NCI-H69 (cell line): ENCODE measurements at places on chromosomes 7 and 10.

GRCh38 chr7:155829796-155830470, 17.7 kb upstream of the SHH start:
- no peak for DNase-seq

- no peak for DNase-seq
These were observed 546.7 kb upstream of the ADARB2 start for GRCh38 chr10:2284071-2284470.

DNA sequence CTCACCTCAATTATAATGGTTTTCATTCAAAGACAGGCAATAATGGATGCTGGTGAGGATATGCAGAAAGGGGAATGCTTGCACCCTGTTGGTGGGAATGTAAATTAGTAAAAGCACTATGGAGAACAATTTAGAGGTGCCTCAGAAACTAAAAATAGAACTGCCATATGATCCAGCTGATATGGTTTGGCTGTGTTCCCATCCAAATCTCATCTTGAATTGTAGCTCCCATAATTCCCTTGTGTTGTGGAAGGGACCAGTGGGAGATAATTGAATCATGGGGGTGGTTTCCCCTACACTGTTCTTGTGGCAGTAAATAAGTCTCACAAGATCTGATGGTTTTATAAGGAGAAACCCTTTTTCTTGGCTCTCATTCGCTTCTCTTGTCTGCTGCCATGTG, 87.7 kb downstream of the TES start:
- DNase-seq, result no peak

- DNase-seq, result peak; percentile 36
These were observed 5.6 kb downstream of the RAPGEF5 start for GRCh38 chr7:22351329-22351692.

GRCh38 chr10:43123361-43124093, 14.7 kb upstream of the CSGALNACT2 start:
- DNase-seq, result peak; percentile 10

GRCh38 chr7:120170834-120171233, 102.1 kb upstream of the KCND2 start:
- DNase-seq, result no peak

GRCh38 chr7:105136221-105136620, 122.2 kb downstream of the KMT2E start:
- no peak for DNase-seq

DNA sequence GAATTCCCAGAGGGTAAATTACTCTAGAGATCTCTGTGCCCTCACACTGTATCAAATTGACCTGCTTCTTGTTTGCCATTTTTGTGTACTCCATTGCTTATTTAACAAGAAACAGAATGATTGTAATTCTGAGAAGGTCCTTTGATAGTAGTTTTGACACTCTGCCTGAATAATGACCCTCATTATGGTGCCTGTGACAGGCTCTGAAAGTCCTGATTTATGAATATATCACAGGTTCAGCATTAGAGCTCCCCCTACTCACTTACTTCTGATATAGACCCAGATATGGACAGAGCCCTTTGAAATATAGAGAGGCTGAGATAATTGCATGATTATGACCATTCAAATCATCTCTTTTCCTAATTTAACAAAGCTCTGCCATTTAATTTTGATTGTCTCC, 465.2 kb downstream of the MDFIC start:
- DNase-seq, result peak; percentile 99

DNA sequence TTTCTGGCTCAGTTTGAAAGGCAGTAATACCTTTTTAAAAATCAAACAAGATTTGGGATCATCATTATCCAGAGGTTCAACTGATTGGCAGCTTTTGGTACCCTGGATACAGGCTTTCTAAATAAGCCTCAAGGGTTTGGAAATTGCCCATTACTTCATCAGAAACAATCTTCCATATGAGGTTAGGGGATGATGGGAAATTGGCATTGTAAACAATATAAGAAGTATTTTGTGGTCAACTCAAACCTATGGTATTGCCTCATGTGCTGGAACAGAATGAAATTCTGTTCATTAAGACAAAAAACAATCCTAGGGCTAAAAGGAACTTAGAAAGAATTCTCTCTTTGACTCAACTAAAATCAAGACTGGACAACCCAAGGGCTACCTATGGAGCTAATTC, 92.6 kb upstream of the HECTD2 start:
- DNase-seq, result no peak

GRCh38 chr10:130933008-130933390, 378.5 kb downstream of the TCERG1L start:
- no peak for DNase-seq

- no peak for DNase-seq
These were observed 27.0 kb downstream of the ADRB1 start for GRCh38 chr10:114070710-114071109.

- DNase-seq, result peak; percentile 26
These were observed 10.3 kb downstream of the PODXL start for GRCh38 chr7:131546126-131546525.

DNA sequence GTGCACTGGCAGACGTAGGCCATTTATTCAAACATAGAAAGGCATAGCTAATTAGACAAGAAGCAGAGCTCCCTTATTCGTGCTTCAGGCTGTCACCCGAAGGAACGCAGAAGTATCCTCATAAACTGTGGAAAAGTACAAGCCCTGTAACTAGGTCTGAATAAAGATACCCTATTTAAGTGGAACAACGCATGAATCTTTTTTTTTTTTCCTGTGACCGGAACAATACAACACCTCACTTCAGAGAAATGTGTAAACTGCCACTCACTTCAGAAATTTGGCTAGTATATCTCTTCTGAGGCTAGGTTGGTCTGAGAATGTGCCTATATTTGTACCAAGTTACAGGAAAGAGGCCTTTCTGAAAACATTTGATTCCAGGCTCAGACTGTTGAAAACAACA, 8.0 kb upstream of the CSTF2T start:
- DNase-seq, result no peak

DNA sequence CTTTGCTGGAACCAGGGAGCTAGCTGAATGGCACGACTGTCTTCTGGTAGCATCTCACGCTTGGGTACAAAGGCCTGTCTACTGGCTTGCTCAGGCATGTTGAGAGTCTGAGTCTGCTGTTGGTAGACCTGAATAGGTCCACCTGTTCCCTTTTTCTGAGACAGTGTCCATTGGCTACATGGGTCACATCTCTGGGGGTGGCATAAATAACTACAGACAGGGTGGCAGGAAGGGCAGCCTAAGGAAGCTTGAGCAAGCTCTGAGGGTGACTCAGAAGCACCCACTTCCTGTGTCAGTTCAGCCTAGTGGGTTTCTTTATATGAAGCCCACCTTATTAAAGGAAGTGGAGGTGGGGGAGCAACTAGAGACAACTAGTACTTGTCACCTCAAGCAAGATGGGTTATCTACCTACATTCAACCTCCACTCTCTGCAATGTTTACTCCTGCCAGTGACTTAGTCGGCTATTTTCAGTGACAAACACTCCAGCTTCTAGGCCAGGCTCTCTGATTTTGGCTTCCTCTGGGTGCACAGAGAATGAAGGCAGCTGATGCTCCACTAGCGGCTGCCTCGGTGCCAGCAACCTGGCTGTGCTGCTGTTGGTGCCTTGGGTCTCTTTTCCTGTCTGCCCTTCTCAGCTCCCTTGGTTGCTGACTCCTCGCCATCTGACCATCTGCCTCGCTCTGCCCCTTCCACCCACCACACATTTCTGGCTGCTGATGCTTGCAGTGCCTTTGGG, 5.7 kb upstream of the ZYX start:
- no peak for DNase-seq

GRCh38 chr10:92242910-92243671, 47.8 kb downstream of the CPEB3 start:
- DNase-seq, result peak; percentile 87

DNA sequence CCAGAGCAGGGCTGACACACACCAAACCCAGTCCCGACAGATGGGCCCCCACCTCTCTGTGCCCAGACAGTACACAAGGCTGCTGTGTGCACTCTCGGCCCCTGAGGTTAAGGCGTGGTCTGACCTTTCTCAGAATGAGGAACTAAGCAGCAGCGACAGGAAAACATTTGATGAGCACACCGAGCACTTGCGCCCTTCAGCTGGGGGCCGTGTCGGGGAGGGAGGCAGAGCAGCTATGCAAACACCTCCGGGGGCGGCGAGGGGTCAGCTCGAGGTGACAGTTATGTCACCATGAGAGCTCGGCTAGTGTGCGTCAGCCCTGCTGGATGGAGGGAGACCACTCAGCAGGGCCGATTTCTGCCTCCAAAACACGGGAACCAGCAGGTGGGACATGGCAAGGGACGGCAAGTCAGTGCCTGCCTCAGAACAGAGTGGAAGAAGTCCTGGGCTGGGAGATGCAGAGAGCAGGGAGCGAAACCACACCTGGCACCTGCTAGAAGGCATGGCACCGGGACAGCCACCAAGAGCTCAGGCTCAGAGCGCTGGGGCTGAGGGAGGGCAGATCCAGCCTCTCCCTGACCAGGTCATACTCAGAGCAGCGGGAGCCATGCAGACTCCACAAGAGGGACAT, 57.4 kb downstream of the CHST15 start:
- DNase-seq, result no peak

DNA sequence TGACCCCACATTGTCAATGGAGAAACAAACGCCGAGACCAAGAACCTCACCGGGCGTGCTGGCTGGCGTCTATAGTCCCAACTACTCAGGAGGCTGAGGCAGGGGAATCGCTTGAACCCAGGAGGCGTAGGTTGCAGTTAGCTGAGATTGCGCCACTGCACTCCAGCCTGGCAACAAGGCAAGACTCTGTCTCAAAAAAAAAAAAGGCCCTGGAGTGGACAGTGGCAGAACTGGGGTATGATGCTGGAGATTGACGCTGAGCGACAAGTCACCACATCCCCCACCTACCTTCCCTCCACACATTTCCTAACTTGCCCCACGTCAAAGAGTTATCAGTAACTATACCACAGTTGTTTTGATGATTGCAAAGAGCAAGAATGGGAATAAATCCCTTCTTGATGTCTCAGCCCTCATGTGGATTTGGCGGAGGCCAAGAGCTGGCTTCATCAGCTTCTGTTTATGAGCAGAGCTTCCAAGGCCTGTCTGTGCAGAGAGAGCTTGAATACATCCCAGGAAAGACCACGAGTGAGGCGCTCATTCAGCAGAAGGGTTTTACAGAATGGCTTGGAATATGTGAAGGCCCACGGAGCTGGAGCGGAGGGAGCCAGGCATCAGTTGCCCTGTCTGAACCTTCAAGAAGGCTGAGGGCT, 28.0 kb upstream of the TNS3 start:
- DNase-seq, result no peak

GRCh38 chr10:128000471-128001362, 93.8 kb downstream of the PTPRE start:
- DNase-seq, result no peak

- DNase-seq, result peak; percentile 51
These were observed 256.3 kb upstream of the MINDY3 start for GRCh38 chr10:16116404-16117304.

GRCh38 chr10:29757551-29758297, 123.0 kb upstream of the SVIL start:
- no peak for DNase-seq

- DNase-seq, result no peak
These were observed 352.7 kb downstream of the DNAJB6 start for GRCh38 chr7:157689269-157690057.

GRCh38 chr7:93185303-93186027, 37.3 kb upstream of the SAMD9L start:
- DNase-seq, result no peak

- DNase-seq, result peak; percentile 18
These were observed 99.8 kb downstream of the PTN start for GRCh38 chr7:137243741-137244140.

- DNase-seq, result no peak
These were observed 134.7 kb downstream of the PFKFB3 start for GRCh38 chr10:6337382-6337781.

DNA sequence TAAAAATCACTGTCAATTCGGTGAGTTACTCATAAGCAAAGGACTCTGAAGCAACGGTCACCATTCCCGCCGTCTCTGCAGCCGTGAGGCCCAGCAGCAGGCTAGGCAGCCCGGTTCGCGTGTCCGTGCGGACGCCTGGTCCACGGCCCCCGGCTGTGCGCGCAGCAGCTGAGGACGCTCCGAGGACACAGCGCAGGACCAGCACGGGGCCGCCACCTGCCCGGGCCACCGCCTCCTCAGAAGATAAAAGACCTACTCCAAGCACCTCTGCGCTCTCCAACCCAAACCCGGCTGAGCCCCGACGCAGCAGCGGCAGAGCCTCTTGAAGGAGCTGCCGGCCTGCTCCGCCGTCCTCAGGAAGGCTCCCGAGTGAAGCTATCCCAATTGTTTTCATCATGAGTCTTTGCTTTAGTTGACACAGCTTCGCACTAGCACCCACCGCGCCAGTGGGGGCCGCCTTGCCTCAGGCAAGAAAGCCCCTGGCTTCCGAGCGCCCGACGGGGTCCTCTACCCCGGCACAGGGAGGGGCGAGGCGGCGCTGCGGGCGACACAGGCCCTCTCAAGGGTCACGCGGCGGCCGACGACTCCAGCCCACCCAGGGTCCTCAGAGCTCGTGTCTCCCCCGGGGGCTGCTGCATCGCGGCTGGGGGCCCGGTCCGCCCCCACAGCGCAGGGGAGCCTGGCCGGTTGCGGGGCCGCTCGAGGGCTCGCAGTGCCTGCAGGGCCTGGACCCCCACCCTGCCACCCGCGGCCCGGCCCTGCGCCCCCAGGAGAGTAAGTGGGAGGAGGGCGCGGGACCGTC, 16.9 kb upstream of the GPR146 start:
- peak; percentile 49 for DNase-seq

DNA sequence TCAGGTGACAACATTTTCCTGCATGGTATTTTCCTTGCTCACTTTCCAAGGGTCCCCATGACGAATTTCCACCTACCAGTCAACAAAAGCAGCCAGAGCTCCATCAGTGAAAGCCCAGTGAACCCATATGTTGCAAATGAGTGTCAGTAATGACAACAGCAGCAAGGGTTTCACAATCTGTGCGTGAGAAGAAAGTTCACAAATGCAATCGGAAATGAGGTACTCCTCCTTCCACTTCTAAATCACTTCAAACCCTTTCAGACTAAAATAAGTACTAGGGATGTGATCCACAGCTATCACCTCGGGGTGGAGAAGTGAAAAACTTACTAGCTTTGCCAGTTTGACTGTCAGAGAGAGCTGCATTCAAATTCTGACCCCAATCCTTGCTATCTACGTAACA, 55.6 kb upstream of the BET1 start:
- DNase-seq, result peak; percentile 25

- no peak for DNase-seq
These were observed 309.9 kb upstream of the IGFBP3 start for GRCh38 chr7:46230990-46231305.

- DNase-seq, result no peak
These were observed 59.9 kb downstream of the SGMS1 start for GRCh38 chr10:50563906-50564305.

GRCh38 chr7:121385800-121386179, 10.3 kb downstream of the FAM3C start:
- peak; percentile 73 for DNase-seq
